ENCODE measurements at places on chromosomes 12 and 14.

DNA sequence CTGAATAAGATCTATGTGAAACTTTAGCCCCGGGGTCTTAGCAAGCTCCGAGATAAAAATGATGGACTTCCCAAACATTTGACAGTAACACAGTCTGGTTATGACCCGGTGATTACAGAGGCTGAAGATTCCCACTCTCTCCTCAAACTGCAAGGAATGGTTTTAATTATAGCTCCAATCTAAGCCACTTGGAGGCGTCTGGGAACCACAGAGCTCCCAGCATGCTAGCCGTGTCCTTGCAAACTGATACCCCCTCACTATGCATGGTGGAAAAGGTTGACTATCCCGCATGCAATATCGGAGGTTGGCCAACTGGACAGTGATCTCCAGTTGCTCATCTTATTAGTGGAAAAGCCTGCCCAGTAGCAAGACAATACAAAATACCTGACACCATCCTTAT is 76.5 kb upstream of the GRIN2B start:
- no peak for DNase-seq

DNA sequence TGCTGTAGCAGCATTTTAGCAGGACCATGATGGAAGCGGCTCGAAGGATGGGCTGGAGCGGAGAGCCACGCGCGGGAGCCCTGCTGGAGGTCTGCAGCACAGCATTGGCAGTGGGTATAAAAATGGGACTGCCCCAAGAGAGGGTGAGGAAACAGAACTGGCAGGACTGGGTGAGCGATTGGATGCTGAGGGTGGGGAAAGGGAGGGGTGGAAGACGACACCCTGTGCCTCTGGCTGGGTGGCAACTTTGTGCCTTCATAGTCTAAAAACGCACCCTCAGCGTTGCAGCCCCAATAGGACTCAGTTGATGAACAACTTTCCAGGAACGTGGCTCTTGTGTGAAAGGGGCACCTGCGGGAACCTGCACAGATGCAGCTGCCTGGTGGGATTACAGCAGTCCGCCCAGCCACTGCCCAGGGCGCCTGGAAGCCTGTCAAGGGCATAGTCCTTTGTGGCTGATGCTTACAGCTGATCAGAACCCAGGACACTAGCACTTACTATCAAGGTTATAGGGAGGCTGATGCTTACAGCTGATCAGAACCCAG is 73.0 kb downstream of the NINJ2 start:
- no peak for DNase-seq

DNA sequence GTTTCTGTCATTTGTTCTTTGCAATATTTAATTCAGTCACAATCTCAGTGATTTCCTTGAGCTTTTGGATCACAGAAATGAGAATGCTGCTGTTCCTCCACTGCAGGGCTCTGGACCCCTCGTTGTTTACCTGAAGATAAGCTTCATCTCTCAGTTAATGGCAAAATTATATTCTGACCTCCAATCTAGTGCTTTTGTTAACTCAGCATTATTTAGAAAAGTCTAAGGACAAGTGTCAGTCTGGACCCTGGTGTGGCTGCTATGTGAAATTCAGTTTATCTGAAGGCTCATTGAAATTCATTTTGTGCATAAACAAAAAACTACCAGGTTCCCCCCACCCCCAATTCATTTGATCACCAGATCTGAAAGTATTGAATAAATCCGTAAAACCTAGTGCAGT is 84.7 kb downstream of the PTPRO start:
- DNase-seq: no peak

DNA sequence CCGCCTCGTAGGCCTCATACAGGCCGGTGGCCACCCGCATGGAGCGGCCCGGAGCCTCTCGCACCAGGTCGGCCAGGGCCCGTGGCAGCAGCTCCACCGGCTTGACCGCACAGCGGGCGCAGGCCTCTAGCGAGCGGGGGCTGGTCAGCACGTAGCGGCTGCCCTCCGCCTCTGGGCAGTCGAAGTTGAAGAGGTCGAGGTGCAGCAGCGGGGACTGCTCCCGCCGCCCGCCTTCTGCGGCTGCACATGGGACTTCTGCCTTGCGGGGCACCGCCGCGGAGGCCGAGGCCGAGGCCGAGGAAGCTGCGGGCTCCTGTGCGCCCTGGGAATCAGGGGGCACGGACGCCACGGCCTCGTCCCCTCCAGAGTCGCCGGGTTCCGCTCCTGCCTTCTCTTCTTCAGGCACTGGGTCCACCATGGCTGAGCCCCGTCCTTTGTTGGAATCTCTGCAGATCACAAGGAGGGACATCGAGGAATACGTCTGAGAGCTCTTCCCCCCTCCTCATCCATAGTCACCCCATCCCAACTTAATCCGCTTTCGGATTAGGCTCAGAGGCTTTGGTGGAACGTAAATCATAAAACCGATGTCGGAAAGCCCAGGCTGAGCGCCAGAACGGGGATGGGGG is 1.4 kb downstream of the CCDC177 start:
- no peak for DNase-seq

DNA sequence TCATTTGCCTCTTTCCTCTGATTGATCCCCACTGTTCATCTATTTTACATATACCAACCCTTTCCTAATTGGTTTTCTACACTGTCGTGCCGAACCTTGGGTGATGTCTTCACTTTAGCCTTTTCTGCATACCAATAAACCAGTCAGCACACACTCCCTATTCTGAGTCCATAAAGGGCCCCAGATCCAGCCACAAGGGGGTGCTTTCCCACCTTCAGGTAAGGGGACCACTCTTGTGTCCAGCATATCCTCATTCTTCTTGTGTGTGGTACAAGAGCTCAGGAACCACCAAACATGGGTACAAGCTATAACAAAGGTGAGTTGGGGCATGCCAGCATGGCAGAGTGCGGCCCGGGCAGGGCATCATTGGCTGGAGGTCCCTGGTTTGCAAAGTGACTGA is 859.8 kb downstream of the FSCB start:
- no peak for DNase-seq

GRCh38 chr12:49273726-49274395 is 9.0 kb downstream of the TUBA1C start:
- DNase-seq: no peak

DNA sequence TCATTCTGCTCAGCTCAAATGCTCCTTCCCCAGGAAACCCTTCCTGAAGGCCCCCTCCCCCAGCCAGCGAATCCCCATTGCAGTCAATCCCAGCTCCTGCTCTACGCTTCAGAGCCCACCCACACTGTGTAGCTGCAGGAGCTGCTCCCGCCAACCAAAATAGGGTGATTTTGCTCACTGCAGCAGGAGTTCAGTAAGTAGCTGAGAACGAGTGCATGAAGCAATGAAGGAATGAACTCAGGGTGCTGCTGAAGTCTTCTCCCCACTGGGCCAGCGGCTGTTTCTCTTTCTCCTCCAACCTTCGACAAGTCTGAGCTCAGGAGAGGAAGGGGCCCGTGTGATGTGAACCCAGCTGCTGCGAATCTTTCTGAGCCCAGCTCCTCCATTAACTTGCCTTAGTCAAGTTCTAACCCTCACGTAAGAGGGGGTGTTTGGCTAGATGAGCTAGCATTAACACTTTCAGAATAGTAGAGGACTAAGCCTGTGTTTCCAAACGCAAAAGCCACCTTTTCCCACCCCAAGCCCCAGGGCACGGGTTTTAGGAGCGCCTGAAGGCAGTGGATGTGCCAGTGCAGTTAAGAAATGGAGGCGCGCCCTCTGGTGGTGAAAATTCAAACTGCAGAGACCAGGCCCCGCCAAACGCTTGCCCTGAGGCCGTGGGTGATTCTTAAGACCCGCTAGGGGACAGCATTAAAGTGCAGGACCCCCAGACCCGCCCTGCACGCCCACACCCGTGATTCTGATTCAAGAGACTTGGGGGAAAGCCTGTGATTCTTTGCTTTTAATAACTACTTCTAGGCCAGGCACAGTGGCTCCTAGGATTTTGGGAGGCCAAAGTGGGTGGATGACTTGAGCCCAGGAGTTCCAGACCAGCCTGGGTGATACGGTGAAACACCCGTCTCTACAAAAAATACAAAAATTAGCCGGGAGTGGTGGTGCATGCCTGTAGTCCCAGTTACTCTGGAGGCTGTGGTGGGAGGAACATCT is 11.9 kb upstream of the SERPINA4 start:
- DNase-seq: peak; percentile 38

- DNase-seq: no peak
Measured at GRCh38 chr12:95212586-95212985, 4.7 kb downstream of the FGD6 start.

DNA sequence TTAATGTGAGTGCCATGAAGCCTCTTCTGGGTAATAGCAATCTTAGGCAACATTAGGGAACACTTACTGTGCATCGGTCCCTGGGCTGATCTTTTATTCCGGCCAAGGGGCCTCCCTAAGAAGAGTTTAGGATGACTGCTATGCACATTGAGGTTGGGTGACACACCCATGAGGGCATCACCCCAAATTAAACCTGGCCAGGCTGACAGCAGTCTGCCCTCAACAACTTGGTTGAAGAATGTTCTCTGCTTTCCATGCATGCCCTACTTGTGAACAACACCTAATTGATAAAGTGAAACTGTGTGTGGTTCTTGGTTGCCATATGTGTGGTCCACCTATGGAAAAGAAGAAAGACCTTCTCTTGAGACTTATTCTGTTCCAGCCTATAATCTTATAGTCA is 1098.0 kb downstream of the BCL11B start:
- no peak for DNase-seq

DNA sequence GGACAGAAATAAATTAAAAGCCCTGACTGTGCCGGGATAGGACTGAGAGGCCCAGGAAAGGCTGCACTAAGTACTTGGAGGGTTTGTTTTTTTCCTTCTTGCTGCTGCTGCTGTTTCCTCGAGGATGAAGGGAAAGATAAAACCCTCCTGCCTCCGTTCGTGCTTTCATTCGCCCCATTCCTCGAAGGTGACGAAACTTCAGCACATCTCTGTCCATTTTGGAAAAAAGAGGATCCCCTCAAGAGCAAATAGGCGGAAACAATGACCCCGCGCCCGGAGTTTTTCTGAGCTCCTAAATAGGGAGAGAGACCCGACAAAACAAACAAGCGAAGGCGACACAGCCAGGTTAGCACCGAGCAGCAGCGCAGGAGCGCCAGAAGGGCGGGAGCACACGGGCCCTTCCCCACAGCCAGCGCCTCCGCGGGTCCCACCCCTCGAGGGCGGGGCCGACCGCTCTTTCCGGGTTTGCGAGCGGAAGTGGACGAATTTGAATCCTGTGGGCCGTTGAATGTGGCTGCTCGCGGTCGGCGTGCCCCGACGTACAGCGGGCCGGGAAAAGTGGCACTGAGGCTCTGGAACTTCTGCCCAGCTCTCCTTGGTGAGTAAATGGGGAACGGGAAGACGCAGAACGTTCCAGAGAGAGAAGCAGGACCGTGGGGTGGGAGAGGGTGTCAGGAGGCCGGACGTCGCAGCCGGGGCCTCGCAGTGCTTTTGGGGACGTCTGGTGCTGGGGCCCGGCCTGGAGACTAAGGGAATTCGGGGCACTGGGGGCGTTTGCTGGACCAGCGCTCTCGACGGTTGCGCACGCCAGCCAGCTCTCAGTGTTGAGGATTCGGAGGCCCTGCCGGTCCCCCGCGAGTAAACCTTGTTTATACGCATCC is at the start of gene G2E3:
TSS of gene G2E3 (plus strand) at position 484 of the 881 bp plus-strand sequence. CDS start 21,922 bp downstream, outside the sequence.
- peak; percentile 90 for DNase-seq

GRCh38 chr12:2649201-2650030 is 145.4 kb upstream of the FKBP4 start:
- no peak for DNase-seq

DNA sequence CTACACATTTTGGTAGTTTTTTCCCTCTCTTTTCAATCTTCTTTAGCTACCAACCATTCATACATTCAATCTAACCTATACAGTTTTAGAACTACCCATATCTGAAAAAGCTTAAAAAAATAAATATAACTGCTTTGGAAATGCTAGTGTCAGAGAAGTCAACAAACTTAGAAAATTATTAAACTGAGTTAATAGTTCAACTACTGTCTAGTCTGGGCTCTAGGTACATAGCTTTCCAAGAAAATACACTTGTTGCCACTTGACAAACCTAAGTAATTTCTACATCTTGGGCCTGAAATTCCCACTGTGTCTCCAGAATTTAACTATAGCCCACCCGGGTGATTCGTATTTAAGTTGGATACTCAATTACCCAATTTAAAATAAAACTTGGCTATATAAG is 22.1 kb downstream of the GTF2A1 start:
- no peak for DNase-seq

- no peak for DNase-seq
Measured at GRCh38 chr14:73259837-73260236, 22.5 kb downstream of the PAPLN start.

DNA sequence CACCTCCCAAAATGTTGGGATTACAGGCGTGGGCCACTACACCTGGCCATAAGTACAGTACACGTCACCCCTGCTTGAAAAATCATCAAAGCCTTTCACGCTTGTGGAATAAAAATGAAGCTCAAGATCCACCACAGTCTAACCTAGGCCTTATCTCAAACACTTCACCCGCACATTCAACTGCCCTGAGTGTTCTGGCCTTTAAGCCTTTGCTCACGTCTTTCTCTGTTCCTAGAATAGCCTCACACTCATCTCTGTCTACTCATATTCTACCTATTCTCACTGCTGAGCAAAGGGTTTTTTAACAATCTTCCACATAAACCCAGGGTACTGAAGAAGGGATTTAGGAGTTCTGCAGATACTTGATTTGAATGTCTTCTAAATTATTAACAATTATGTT is 9.9 kb downstream of the CALCOCO1 start:
- DNase-seq: no peak

GRCh38 chr12:79444089-79444488 is 246.7 kb downstream of the PAWR start:
- DNase-seq: peak; percentile 48

- no peak for DNase-seq
Measured at GRCh38 chr12:43826681-43827080, 9.2 kb upstream of the TMEM117 start.

DNA sequence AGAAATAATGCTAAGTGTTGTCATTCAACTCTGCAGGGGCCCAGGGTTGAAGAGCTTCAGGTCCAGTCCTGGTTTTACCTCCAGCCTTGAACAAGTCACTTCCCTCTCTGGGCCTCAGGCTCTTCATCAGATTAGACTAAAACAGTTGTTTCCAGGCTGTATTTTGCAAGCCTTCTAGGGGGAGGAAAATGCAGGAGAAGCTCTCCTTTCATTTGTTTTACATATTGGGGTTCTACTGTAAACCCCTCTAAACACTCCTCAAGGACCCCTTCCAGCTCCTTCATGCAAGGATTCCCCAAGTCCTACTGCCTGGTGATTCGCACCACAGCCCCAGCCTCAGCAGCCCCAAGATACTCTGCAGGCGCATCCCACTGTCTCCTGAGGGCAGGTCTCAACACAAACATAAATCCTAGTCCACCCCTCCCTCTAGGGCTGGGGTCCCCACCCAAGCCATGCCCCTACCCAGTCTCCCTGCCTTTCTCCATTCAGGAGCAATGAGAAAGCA is 2.7 kb downstream of the SDR9C7 start:
- DNase-seq: peak; percentile 71

GRCh38 chr12:46292754-46293402 is 24.0 kb upstream of the SLC38A1 start:
- DNase-seq: peak; percentile 11

DNA sequence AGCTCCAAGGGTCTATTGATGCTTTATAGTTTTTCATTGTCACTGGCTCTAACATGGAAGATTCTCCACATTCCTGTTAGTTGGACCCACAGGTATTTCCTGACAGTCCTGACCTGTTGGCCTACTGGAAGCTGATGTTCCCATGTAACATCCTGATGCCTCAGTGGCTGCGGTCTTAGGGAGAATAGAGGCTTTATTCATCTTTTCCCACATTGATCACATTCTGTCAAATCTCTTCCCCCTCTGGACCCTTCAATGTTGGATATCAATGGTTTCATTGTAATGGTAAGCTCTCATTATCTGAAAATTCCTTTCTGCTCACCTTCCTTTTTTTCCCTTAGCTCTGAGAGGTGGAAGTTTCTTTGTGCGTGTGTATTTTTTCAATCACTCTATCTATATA is 280.9 kb upstream of the TBX3 start:
- no peak for DNase-seq

GRCh38 chr14:29858299-29858698 is 69.3 kb downstream of the PRKD1 start:
- DNase-seq: no peak

Data from fibroblast of skin of right biceps (primary cell).